Suppressor macrophage treated with lipopolysaccharide for 1 hour (primary cell): ENCODE measurements at places on chromosomes 1 and 21.

DNA sequence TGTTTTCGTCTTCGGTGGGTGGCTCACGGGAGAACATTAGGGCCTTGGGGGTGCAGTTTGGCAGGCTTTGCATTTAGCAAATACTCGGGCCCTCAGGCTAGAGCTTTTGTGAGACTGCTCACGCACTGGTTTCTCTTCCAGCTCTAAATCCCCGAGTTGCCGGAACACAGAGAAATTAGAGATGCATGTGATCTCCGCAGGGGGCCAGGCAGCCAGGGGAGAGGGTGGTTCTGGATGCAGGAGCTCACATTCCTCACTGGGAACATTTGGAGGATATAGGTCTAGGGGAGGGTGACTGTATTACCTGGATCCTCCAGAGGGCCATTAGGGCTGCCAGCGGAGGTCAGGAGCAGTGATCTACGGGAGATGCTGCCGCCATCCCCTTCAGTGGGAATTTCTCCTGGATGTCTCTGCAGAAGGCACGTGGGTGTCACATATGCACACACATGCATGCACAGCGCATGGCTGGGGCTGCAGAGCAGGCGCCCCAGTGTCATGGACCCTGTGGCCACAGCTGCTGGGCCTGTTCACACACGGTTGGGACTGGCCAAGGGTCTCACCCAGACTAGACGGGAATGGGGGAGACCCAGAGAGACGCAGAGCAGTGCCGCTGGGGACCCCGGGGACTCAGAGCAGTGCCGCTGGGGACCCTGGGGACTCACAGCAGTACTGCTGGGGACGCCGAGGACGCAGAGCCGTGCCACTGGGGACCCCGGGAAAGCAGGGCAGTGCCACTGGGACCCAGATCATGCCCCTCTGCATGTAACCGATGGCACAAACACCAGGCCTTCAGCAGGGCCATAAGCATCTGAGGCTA, 258.7 kb downstream of the CAMTA1 start:
- no peak for DNase-seq

DNA sequence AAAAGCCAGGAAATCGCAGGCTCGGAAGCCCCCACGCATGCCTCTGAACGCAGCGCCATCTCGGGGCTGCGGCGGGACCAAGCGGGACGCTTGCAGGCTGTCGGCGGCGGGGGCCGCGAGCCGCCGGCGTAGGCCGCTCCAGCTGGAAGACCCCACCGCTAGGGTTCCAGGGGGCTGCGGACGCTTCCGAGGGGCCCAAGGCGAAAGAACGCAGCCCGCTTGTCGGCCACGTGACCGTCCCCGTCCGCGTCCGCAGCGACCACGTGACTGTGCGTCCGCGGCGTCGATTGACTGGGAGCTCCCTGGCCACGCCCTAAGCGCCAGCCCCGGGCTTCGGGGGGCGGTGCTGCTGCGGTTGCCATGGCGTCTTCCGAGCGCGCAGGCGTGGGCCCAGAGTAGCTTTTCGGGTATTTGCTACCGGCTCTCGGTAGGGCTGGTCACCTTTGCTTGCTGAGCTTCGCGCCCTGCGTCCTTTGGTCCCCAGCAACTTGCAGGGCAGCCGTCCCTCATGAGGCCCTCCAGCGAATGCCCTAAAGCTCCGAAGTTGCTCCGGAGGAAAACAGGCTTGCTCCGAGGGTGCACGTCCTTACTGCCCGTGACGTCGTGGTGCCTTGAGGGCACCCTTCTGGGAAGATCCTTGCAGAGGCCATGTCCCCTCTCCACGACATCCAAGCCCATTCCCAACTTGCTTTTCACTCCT, 197.2 kb downstream of the DYRK1A start:
- peak; percentile 97 for DNase-seq

- peak; percentile 5 for DNase-seq
Measured at GRCh38 chr1:64229307-64229706, 25.9 kb downstream of the UBE2U start.

DNA sequence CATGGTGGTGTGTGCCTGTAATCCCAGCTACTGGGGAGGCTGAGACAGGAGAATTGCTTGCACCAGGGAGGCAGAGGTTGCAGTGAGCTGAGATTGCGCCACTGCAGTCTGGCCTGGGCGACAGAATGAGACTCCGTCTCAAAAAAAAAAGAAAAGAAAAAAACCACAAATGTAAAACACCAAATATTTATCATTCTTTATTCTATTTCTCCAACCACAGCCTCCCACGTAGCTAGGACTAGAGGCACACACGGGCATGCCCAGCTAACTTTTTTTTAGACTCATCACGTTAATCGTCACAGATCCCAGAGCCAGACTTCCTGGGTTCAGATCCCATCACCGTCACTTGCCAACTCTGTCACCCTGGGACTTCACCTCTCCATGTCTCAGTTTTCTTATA, 13.5 kb downstream of the DNAJC16 start:
- no peak for DNase-seq

GRCh38 chr1:64473367-64473766, 3.4 kb downstream of the CACHD1 start:
- DNase-seq: no peak

DNA sequence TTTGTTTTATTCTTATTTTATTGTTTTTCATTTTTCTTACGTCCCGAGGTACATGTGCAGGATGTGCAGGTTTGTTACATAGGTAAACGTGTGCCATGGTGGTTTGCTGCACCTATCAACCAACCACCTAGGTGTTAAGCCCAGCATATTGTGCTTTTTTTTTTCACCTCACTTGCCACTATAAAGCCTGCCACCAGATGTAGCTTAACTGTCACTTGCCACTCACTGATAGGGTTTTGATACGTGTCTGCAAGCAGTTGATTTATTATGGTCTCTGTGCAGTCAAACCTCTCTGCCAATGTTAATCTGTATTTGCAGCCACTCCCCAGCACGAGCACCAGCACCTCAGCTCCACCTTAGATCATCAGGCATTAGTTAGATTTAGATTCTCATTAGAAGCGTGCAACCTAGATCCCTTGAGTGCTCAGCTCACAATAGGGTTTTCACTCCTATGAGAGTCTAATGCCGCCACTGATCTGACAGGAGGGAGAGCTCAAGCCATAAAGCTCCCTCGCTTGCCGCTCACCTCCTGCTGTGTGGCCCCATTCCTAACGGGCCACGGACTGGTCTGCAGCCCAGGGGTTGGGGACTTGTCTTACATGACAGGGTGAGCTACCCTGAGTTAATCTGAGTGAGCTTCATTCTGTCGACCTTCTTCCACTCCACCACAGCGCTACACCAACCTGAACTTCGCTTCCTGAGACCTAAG, 17.9 kb upstream of the ABCG1 start:
- no peak for DNase-seq

DNA sequence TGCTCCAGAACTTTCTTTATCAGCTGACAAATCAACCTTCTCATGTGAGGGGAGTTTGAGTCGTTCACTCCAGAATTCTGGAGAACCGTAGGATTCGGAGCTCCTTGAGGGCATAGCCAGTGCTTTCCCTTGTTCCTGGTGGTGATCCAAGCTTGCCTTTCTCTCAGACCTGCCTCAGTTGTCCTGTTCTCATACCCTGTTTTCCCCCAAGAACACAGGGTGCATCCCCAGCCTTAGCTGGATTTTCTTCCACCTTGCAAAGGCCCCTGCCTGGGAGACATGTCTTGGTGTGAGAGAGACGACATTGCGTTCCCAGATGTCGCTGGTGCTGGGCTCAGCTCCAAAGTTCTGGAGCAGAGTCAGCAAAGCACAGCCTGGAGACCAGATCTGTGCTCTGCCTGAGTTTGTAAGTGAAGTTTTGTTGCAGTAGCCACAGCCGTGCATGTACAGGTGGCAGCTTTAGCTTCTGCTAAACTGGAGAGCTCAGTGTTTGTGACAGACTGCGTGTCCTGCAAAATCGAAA, 40.0 kb downstream of the ABCG1 start:
- no peak for DNase-seq

DNA sequence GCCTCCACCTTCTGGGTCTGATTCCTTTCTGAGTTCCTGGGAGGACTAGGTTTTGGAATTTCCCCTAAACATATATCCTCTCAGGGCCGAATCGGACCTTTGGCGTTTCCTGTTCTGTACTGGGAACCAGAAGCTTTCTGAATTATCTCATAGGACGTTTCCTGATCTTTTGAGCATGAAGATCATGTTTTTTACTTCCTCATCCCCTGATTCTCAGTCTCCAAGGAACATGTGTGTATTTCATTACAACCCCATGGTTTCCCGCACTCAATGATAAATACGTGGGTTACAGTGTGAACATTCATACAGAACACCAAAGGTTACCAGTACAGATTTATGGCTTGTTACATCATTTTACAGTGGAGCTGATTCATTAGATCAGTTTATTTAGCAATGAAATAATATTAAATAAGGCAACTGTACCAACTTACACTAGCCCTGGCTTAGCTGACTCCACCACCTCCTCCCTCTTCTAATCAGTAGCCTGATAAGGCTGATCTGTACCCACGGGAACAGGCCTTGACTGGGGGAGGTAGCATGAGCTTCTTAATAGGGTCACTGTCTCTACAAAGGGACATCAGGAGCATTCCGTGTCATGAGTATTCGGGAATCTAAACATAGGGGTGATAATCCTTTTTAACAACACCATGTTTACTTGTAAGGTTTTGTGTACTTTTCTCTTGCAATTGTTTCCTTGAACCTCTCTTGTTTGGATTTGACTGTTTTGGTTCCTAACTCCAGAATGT, 57.8 kb upstream of the ERRFI1 start:
- DNase-seq: peak; percentile 93

GRCh38 chr1:42756956-42757891, 9.6 kb downstream of the P3H1 start:
- peak; percentile 69 for DNase-seq
